ENCODE measurements at places on chromosomes 4 and X. TPM values are rescaled to one million over a fixed set of nuclear protein-coding genes. Genes with fewer than 3 reads are reported as not detected.

DNA sequence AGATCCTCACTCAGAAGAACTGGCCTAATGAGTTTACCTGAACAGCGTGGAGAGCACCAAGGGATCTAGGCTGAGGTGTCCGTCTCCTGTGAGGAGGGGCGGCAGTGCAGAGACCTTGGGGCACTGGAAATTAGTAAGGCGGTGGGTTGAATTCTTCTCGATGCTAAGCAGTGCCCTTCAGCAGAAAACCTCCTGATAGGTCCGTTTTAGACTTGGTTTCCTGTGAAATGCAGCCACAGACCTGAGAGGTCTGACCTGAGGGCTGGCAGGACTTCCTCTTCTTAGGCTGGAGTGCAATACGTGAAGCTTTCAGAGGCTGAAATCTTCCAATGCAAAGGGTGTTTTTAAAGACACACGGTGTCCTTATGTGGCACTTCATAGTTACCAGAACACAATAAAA lies at the start of gene CLNK:
CLNK (minus strand) TSS at position 138 of the 400 bp plus-strand sequence. CDS start 16,899 bp downstream, outside the sequence.
- no peak within 1 kb of the TSS for H3K4me3 ChIP-seq
- no peak for DNase-seq
- H3K36me3 ChIP-seq: no peaks in the 10 kb centered on the region
- no peaks in the 10 kb centered on the region for H3K4me1 ChIP-seq

- no peak overlapping the region for H3K27ac ChIP-seq
- peaks cover 8% of the 10 kb centered on the region for H3K27me3 ChIP-seq
- no peak for DNase-seq
- H3K4me1 ChIP-seq: no peaks in the 10 kb centered on the region
Observed at GRCh38 chrX:118216087-118216486, 99.5 kb upstream of the KLHL13 start.

DNA sequence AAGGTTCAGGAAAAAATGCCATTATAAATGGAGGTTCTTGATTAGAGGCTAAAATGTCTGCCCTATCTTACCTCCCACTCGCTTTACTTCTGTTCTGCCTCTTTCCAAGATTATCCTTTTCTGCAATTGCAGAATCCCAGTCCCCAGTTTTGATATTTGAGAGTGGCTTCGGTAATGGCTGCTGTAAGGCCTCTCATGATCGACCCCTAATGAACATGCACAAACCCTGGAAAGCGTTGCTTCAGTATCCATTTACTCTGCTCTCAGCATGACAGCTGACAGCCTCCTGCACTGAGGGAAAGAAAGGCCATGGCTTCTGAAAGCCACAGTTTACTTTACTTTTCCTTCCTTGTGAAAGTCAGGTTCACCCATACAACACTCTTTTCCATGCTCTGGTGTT lies 325.4 kb upstream of the GALNT7 start:
- no peak overlapping the region for H3K4me3 ChIP-seq
- peaks cover 32% of the 10 kb centered on the region for H3K27me3 ChIP-seq
- no peak for DNase-seq
- H3K36me3 ChIP-seq: no peaks in the 10 kb centered on the region
- H3K4me1 ChIP-seq: no peaks in the 10 kb centered on the region

DNA sequence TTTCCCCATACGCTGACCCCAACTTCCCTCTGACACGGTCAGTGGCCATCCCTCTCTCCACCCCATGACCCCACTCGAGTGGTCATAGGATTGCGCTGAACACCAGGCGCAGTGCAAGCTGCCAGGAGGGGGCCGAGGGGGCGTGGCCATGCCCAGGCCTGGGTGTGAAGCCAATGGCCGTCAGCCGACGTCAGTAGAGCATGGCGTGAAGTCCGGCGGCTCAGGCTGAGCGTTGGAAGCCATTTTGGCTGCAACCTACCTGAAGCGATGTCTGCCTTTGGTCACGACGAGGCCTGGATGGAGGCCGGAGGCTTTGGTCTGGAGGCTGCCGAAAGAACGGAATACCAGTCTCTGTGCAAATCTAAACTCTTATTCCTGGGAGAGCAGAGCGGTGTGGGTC lies at the start of gene RAB41:
RAB41 (plus strand) TSS at position 222 of the 400 bp plus-strand sequence; CDS start at position 268, 46 bp downstream.
- no peaks in the 10 kb centered on the region for H3K4me1 ChIP-seq
- H3K27me3 ChIP-seq: peaks cover 51% of the 10 kb centered on the region
- H3K27ac ChIP-seq: no peak within 1 kb of the TSS
- no peak for DNase-seq
- peaks cover 8% of the 10 kb centered on the region for H3K36me3 ChIP-seq
- no peak within 1 kb of the TSS for H3K4me3 ChIP-seq

Gene MTNR1A
- total RNA-seq: not detected

Gene MAGEA12
- total RNA-seq: not detected

Measured in MCF 10A (cell line).